ENCODE measurements at places on chromosomes 5 and 9.

GRCh38 chr5:55231919-55232270 is 1.5 kb downstream of the CCNO start:
- DNase-seq, result no peak

DNA sequence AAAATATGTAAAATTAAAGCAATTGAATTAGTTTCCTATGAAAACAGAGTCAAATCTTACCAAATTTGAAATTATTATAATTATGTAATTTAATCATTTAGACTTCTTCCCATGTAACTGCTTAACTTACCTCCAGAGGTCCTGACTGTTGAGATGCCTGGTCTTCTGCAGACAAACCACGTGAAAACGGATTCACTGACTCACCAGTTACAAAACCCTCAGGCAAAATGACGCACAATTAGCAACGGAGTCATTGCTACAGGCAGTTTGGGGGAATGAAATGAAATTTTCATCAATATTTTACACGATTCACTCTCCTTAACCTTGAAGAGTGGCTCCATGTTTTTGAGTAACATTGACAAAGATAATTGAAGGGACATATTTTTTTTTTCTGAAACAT is 460.8 kb downstream of the MTRR start:
- no peak for DNase-seq

DNA sequence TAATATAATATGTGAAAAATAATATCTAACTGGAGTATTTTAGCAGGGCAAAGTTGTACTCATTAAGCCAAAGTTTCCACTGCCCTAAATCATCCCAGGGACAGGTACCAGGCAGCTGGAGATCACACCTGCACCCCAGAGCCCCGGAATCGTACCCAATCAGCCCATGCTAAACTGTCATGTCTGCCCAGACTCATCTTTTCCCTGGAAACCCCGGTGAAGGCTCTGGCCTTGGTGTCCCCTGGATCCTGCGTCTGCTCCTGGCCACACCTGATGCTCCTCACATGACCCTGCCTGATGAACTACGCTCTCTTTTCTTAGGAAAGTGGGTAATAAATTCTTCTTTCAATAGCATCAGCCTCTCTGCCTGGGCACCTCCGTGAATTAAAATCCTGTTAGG is 15.6 kb upstream of the IRX2 start:
- DNase-seq, result no peak

DNA sequence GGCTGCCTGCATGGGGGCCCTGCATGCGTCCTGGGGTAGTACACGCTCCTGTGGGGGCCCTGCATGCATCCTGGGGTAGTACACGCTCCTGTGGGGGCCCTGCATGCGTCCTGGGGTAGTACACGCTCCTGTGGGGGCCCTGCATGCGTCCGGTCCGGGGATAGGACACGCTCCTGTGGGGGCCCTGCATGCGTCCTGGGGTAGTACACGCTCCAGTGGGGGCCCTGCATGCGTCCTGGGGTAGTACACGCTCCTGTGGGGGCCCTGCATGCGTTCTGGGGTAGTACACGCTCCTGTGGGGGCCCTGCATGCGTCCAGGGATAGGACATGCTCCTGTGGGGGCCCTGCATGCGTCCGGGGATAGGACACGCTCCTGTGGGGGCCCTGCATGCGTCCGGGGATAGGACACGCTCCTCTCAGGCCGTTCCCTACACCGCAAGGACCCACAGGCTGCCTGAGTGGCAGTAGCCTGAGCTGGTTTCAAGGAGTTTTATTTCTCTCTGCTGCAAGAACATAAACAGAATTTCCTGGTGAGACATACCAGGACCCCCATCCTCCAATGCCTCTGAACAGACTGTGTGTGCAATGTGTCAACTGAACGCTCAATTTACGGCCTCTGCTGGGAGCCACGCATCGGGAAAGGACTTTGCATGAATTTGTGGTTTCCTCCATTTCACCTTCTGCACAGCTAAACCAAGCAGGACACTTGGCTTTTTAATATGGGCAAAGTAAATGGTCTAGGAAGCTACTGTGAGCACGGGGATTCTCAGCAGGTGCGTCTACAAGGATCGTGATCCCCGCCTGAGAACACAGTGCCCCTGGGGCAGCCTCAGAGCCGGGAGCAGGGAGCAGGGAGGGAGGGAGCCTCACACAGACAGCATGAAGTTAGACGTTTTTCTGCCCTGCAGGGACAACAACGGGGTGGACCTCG is 48.9 kb upstream of the CLPTM1L start:
- DNase-seq, result no peak

DNA sequence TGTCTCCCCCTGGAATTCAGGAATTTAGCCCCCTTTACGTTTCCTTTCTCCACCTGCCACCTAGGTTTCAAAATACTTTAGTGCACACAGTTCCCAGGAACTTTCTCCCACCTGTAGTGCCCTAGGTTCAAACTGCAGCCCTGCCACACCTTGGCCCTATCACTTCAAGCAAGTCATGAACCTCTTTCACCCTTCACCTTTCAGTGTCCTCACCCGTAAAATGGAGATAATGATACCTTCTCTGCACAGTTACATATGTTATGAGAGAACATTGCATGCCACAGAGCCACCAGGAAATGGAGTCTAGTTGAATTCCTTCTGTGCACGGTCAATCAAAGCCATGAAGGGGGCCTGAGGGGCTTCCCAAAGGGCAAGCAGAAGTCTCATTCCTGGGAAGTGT is 9.8 kb upstream of the EEIG1 start:
- no peak for DNase-seq

GRCh38 chr5:36305571-36306326 is 4.0 kb upstream of the RANBP3L start:
- peak; percentile 4 for DNase-seq

Measured in stimulated activated CD4-positive, alpha-beta T cell treated with anti-CD3 and anti-CD28 coated beads, Interleukin-4, amount 100 ng/mL, for 24 hours (primary cell).